Posterior cingulate gyrus (tissue), 11 donors: ENCODE measurements at places on chromosomes 1 and 21.
A peak's percentile ranks its signal among the peaks of the same experiment; 100 is the strongest.

DNA sequence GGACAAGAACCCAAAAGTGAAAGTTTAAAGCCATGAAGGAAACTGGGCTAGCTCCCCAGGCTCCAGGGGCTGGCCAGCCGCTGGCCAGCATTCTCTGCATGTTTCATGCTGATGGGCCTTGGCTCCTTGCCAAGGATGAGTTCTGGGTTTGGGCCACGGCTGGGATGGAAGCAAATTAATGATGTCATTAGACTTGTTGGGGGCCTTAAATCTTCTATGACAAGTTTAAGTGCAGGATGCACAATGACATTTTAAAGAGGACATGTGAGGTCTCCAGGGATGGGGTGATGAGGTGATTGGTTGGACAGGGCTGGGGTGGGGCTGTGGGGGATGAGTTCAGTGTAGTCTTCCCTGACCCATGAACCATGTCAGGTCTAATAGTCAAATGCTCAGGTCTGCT is 199.6 kb downstream of the TRABD2B start:
- no peak for DNase-seq

GRCh38 chr1:64046243-64046642 is 157.2 kb upstream of the UBE2U start:
- no peak for DNase-seq

- no peak for DNase-seq
Observed at GRCh38 chr21:26655460-26655859, 82.4 kb upstream of the CYYR1 start.

DNA sequence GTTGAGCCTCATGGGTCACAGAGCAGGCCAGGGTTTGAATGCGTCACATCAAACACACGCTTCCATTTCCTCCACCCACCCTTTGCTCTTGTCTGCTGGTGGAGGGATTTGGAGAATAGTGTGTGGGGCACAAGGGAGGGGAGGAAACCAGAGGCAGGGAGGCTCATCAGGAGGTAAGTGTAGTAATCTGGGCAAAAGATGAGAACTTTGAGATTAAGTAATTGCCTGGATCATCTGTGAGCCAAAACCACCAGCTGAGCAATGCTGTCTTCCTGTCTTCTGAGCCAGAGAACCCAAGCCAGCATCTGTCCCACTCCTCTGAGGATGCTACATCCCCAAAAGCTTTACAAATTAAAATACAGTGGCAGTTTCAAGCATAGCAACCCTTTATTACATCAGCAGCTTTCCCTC is 45.2 kb downstream of the C8B start:
- DNase-seq: no peak

DNA sequence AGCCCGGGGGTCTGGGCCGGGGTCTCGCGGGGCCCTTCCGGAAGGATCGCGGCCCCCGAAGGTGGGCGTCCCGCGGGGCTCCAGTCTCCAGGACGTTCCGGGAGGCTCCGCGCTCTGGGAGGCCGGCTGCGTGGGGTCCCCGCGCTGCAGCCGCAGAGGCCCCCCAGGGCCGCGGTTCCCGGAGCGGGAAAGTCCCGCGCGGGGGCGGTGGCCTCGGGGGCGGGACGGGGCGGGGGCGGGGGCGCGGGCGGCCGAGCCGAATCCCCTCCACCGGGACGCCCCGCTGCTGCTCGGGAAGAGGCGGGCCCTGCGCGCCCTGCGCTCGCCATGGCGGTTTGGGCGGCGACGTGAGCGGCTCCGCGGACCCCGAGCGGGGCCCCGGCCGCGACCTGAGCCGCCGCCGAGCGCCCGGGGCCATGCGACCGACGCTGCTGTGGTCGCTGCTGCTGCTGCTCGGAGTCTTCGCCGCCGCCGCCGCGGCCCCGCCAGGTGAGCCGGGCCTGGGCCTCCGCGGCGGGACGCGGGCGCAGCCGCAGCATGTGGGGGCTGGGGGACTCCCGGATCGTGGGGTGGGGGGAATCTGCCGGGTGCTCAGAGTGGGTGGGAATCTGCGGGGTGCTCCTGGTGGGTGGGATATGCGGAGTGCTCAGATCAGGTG is at the start of gene IFNGR2:
IFNGR2 (plus strand) TSS at position 286 of the 658 bp plus-strand sequence; CDS start at position 417, 131 bp downstream.
- DNase-seq: peak; percentile 30

GRCh38 chr1:109517337-109517736 is 7.8 kb upstream of the AMIGO1 start:
- no peak for DNase-seq
